Anterior cingulate cortex (tissue), 58 donors: ENCODE measurements at places on chromosomes 1 and 21.

GRCh38 chr1:201774983-201775344 lies 54.0 kb upstream of the IPO9 start:
- no peak for DNase-seq

- no peak for DNase-seq
These were observed 21.8 kb upstream of the SDHB start for GRCh38 chr1:17075470-17076255.

- DNase-seq: peak; percentile 31
These were observed 27.0 kb downstream of the TGFB2 start for GRCh38 chr1:218371927-218372672.

DNA sequence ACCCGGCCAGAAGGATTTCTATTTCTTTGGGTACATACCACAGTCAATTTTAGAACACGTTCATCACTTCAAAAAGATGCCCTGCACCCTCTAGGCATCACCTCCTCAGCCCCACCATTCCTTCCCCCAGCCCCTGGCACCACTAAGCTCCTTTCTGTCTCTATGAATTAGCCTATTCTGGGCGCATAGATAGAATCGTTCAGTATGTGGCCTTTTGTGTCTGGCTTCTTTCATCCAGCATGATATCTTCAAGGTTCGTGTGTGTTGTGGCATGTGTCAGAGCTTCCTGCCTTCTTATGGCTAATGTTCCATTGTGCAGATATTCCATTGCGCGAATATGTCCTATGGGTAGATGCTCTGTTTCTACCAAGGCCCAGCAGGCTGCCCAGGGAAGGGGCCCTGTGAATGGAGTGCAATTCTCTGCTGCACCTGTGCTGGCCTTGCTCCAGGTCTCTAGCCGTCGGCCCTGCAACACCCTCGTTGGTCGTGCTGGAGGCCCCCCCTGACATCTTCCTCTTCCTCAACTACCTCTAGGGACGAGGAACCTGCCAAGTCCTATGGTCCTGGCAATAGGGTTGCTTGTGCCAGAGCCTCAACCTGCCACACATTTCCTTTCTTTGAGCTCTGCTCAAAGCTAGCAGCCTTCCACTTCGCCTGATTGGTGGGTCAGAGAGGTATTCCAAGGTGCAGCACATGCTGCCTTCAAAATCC lies 113.5 kb downstream of the RIPK4 start:
- DNase-seq: no peak

- no peak for DNase-seq
These were observed 13.6 kb upstream of the ZNF362 start for GRCh38 chr1:33242652-33243051.

DNA sequence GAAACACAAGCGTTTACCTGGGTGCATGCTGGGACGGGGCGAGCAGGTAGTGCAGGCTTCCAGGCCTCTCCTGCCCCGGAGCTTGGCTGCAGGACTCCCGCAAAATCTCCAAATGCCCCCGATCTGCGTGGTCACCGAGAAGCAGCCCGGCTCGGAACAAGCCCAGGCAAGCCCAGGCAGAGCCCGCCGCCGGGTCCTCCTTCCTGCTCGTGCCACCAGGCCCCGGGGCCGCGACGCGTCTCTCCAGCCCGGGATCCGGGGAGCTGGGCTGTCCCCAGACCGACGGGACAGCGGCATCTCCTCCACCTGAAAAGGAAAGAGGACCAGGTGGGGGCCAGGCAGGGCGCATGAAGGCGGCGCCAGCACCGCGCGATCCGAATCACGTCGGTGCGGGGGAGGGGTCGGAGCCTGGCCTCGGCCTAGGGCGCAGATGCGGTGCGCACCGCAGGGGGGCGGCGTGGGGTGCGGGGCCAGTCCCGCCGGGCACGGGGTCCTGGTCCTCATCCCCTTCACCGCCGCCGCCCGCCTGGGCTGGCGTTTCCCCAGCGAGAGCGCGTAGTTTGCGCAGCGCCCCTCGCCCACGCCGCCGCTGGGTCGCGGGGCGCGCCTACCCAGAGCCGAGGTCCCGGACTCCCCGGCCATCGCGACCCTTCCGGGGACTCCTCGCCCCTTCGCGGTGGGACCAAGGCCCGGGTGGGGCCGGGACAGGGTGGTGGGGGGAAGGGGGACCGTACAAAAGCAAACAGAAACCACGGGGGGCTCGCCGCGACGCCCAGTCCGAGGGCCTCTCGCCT lies 52.4 kb upstream of the H6PD start:
- DNase-seq: no peak

- DNase-seq: no peak
These were observed 14.1 kb downstream of the VN1R5 start for GRCh38 chr1:247270003-247270402.

DNA sequence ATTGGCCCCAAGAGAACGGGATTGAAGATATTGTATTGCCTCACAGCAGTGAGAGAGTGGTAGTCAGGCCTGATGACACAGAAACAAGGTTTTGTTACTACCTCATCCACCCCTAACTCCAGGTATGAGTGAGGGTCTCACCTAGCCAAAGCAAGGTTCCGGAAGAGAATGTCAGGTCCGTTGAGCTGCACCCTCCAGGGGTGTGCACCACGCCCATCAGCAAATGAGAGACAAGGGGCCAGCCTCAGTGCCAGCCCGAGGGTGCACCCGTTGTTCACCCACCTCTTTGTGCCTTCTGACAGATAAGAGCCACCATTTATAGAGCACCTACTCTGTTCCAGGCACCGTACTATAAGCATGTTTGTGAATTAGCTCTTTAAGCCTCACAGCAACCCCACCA lies 121.9 kb upstream of the IPO9 start:
- DNase-seq: no peak

DNA sequence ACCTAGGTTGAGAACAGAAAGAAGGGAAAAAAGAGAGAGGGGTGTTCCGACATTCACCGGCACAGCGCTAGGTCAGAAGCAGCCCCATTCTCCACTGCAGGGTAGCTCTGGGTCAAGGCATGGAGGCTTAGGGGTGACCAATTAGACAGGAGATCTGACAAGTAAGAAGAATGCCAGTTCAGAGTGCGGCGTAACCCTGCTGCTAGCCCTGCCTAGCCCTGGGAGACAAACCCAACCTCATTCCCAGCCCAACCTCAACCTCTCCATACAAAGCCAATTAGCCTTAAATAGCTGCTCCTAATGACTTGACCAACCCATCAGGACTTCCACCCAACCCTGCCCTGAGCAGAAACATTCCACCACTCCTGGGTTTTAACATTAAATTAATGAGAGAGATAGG lies 3.4 kb downstream of the PRELP start:
- DNase-seq: no peak

DNA sequence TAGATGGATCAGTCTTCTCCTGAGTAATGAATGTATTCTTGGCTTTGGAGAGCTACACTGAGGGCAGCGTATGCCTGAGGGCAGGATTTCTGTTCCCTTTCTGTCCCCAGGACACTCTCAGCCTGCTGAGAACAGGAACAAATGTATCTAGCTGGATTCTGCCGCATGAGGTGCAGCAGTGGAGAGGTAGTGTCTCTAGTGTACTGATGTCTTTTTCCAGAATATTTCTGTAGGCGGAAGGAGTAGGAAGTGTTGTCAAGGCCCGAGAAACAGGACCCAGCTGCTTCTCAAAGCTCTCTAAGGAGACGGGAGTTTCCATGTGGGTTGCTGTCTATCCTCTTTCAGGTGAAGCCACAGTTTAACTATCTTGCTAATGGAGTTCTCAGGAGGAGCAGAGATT lies 65.5 kb downstream of the MT1HL1 start:
- DNase-seq: peak; percentile 6

DNA sequence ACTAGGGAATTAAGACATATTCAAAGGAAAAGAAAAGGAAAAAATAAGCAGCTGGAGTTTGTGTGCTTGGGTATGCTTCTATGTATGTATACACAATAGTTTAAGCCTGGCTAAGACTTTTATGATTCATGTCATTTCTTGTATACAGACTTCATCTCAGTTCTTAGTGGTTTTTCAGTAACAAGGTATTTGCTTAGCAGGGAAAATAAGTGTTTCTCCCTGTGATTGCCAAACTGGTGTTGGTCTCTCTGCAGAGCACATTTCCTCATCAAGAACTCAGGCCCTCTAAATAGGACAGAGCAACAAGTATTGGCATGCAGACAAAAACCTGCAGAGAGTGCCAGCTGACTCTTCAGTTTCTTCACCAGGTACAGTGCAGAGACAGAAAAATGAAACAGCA lies 484.4 kb upstream of the ZRANB2 start:
- DNase-seq: no peak

DNA sequence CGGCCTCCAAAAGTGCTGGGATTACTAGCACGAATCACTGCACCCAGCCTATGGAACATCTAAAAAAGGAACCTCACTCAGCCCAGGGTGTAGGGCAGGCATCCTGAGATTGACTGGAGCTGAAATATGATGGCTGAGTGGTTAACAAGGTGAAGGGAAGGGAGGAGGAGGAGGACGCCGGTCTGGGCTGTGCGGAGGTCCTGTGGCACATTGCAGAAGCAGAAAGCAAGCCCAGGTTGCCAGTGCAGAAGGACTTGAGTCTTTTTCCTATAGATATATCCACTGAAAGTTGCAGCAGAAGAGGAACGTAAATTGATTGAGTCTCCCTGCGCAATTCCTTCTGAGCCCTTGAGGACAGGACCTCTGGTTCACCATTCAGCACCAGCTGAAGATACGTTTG lies 1.5 kb upstream of the KIF17 start:
- no peak for DNase-seq

DNA sequence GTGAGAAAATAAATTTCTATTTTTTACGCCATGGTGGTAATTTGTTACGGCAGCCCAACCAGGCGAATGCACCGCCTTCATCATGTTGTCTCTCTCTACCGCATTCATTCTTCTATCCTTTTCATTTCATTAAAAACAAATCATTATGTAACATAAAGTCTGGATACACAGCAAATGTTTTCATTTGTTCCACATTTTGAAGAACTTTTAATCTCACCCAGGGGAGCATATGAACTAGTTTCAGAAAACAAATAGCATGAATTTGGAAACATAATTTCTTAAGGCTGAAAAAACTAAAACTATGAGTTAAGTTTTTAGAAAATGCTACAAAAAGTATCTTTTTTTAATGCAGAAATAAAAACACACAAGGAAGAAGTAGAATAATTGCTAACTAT lies 11.2 kb upstream of the OR2B11 start:
- no peak for DNase-seq

DNA sequence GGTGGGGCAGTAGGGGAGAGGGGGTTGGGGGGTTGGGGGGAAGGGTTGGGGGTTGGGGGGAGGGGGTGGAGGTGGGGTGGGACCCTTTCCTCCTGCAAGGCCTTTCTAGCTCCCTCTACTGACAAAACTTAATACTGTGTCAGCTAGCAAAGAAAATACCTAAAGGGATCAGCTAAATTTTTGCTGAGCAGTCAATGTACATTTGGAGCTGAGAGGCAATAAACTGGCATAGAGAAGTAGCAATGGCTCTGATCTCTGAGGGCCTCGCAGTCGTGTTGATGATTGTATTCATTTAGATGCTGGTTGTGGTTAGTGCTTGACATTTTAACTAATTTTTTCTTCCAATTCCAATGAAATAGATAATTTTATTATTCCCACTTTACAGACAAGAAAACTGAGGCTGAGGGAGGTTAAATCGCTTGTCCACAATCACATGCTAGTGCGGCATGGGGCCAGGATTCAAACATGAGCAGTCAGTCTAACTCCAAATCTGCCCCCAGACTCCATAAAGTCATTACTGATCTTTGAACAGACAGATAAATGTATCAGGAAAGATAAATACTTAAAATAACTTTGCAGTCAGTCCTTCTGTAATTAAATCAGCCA lies 357.1 kb downstream of the DISC1 start:
- no peak for DNase-seq

DNA sequence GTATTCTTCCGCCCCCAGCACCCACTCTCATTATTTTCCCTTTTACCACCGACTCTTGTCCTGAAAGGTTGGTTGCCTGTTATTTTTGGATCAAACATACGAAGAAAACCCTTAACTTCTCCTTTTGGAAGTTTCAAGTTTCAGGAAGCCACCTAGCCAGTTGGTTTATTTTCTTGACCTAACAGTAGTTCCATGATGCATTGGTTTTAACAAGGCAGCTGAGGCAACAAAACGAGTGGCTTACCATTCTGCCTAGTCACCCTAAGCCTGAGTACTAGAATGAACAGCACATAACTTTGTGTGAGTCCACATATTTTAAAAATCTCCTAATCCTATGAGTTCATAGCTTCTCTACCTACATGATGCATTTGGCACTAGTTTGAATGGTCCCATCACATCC lies 28.9 kb downstream of the OLFM3 start:
- DNase-seq: no peak

DNA sequence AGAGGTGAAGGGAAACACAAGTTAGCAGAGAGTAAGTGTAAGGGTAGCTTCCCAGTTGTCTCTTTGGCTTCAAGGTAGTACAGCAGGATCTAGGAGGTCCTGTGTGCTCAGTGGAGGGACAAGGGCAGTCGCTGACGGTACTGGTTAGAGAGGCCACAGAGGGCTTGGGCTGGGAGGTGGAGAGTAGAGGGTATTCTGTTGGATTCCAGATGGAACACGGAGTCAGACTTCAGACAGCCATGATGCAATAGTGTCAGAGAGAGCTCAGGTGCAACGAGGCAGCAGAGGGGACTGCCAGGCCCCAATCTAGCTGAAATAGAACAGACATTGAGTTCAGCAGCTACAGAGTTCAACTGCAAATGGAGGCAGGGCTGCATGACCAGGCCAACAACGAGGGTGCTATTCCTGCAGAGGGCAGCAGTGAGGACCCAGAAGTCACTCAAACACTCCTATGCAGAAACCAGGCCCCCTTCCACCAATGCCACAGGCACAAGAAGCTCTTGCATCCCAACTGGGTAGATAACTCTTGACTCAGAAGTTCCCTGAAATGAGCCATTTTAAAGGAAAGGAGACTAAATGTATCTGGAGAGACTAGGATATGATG lies 325.0 kb upstream of the ESRRG start:
- no peak for DNase-seq

DNA sequence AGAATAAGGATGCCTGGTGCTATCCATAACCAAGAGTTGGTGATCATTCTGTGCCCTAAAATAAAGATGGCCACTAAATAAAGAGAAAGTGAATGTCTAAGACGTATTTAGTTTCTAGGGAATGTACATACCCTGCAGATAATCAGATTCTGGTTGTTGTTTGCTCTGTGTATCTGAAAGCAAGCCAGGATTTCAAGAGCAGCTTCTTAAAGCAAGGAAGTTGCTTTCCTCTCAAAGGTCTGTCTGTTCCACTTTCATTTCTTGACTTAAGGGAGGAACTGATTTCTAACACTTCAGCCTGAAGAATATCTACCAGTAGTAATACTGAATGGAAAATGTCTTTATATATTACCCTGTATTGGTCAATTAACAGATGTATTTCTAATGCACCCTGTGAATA lies 88.8 kb downstream of the KIF1B start:
- DNase-seq: no peak

DNA sequence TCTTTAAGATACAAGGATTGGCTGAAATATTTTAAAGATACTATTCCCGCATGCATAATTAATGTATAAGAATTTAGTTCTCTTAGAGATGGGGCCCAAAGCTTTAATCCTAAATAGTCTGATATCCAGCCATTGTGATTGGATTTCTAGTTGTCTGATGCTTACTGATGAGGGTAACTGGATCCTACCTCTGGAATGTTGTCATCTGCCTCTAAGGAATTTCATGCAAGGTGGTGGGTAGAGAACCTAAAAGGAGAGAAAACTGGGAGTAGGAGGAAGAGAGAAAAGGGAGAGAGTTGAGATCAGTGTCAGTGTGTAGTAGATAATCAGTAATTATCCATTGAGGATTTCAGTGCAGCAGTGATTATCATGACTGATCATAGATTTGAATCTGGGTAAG lies 295.5 kb downstream of the KCNT2 start:
- no peak for DNase-seq

- DNase-seq: no peak
These were observed 12.0 kb downstream of the FHAD1 start for GRCh38 chr1:15258833-15259621.
